ENCODE measurements at places on chromosomes 4 and X.

DNA sequence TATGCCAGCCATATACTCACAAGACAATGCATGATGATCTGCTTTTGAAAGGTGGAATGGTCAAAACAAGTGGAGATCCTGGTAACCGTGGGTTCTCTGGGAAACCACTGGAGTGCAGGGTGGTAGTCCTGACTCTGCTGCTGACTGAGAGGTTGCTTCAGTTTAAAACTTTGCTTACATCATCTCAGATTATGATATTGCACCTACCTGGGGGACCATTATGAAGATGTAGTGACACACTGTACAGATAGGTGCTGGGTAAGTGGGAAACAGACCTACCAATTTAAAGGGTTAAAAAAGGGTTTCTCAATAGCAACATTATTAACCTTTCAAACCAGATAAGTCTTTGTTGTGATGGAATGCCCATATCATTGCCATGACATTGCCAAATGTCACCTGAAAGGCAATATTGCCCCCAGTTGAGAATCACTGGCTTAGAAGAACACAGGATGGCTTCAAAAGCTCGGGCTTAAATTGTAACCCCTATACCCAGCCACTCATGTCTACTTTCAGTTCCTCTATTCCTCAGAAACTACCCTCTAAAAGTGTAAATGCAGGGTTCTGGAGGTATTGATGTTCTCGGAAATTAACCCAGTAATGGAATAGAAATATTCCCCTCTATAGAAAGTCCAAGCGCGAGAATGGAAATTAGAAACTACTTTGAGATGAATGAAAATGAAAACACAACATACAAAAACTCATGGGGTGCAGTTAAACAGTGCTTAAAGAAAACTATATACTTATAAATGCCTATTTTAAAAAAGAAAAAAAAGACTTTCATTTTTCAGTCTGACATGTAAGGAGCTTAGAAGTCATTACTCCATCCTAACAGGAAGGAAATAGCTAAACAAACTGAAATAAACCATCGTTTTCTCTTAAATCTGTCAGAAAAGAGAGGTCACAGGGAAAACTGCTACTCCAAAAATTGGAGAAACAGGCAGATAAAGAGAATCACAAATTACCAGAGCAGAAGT, 65.8 kb downstream of the ARHGEF6 start:
- DNase-seq = no peak

DNA sequence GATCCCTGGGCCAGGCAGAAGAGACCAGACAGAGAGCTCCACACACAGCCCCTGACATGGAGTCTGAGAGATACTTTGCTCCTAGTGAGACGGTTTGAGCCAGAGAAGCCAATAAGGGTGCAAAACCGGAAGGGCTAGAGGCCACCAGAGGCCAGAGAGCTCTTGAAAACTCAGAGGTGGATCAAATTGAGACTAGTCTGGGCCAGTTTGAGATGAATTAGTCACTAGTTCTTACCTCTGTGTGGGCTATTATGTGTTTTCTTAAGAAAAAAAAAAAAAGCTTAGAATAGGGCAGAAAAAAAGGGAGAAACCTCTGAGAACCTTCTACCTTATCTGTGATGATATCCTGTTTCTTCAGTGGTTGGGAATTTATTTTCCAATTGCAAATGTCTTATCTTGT, 110.4 kb upstream of the EDNRA start:
- DNase-seq = no peak

DNA sequence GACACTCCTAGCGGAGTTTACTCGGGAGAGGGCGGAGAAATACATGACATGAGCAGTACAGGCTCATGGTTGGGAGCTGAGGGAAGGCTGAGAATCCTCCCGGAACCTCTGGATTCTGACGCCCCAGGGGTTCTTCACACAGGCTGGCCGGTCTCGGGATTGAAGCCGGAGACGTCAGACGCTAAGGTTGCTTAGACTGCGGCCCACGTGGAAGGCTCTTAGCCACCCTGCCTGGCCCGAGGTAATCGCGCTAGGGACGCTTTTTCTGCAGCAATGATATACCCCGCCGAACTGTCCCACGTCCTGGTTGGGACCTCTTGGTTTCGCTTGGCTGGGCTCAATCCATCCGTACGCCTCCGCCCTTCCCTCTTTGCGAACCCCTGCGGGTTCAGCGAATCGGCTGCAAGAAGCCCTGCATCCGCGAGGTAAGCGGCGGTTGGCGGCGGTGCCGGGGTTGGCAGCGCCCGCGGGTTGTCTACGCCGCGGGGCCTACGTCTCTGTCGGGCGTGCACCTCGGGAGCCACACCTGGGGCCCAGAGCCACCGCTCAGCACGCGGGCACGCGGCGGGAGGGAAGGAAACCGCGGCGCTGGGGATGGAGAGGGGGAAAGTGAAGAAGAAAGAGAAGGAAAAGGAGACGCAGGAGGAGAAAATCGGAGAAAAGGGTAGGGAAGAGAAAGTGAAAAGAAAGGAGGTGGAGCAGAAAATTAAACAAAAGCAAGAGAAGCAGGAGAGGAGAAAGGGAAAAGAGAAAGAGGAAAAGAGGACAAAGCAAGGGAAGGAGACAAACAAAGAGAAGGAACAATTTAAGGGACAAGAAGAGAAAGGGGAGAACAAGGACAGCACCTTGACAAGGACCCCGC, at the start of gene ARL9:
Gene ARL9 (plus strand): TSS at position 523 of the 862 bp plus-strand sequence. CDS start 72 bp downstream, at position 595.
- DNase-seq = peak; percentile 51

- peak; percentile 2 for DNase-seq
Observed at GRCh38 chr4:20395160-20395773, 143.6 kb downstream of the SLIT2 start.
